ENCODE measurements at places on chromosomes 3 and 15.

- peak; percentile 72 for DNase-seq
Measured at GRCh38 chr15:67183443-67184169, 70.9 kb downstream of the AAGAB start.

DNA sequence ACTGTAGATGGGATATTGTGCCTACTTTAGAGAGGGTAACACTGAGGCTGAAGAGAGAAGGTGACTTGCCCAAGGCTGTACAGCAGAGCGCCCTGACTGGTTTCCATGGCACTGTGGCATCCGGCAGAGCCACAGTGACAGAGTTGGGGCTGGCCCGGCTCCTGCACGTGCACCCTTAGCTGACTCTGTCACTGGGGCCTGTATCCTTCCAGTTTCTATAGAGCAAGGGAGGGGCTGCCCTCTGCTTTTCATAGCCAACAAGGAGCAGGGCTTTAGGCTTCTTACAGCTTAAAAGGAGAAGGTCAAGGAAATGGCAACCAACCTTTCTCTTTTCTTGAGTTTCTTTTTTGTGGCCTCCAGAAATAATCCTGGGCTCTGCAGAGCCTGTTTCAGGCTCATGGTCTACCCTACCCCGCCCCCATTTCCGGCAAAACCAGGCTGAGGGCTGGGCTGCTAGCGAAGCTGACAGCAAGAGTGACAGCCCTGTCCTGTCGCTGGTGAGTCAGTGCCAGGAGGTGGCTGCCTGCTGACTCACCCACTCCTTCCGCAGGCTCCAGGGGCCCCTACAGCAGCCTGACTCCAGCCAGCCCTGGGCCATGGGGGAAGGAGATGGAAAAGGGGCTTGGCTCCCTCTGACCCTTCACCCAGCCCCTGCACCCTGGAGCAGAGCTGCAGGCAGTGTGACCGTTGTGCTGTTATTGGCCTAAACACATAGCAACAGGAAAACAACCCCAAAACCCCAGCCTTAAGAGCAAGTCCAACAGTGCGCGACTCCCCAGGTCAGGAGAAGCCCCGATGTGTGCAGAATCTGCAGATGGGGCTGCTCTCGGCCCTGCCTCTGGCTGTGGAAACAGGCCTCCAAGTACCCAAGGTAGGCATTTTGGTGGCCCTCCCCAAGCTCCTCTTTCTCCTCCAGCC is 29.8 kb downstream of the SLC6A6 start:
- DNase-seq, result no peak

GRCh38 chr3:24522146-24522579 is 27.5 kb upstream of the THRB start:
- no peak for DNase-seq

GRCh38 chr3:13136426-13136825 is 63.2 kb upstream of the IQSEC1 start:
- no peak for DNase-seq
